ENCODE measurements at places on chromosomes 7 and 10.
A peak's percentile ranks its signal among the peaks of the same experiment; 100 is the strongest.

DNA sequence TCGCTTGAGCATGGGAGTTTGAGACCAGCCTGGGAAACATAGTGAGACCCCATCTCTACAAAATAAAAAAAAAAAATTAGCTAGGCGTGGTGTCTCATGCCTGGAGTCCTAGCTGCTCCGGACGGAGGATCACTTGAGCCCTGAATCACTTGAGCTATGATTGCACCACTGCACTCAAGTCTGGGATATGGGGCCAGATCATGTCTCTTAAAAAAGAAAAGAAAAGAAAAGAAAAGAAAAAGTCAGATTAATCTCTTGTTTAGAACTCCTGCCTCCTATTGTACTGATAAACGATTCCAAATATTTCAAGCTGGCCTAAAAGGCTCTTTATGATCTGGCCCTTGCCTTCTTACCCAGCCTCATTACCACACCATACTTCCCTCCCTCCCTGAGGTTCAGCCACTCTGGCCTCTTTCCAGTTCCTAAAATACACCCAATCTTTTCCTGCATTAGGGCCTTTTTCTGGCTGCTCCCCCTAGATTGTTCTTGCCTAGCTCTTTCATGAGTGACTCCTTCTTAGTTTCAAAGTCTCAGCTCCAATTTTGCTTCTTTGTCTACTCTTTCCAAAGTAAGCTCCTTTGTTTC, 41.7 kb downstream of the VCL start:
- DNase-seq, result no peak

- DNase-seq, result no peak
These were observed 96.4 kb downstream of the CCSER2 start for GRCh38 chr10:84424731-84425167.

DNA sequence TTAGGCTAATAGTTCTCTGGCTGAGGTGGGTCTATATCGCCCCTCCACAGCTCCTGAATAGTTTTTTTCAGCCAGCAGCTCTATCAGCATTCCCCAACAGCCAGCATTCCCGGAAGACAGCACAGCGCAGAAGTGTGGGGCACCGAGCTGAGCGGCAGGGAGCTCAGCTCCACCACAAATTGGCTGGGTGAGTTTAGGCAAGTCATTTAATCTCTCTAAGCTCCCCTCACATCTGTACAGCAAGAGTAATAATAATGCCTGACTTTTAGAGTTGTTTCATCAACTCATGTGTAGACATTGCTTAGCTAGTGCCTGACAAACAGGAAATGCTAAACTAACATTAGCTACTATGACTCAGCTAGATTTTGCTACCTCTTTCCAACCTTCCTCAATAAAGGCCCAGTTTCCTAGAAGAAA, 247.9 kb upstream of the PTN start:
- no peak for DNase-seq

- no peak for DNase-seq
These were observed 90.5 kb downstream of the TWIST1 start for GRCh38 chr7:19026888-19027287.

- no peak for DNase-seq
These were observed 409.5 kb downstream of the GLRX3 start for GRCh38 chr10:130545697-130546096.

GRCh38 chr7:81162771-81163525, 244.1 kb upstream of the SEMA3C start:
- no peak for DNase-seq

DNA sequence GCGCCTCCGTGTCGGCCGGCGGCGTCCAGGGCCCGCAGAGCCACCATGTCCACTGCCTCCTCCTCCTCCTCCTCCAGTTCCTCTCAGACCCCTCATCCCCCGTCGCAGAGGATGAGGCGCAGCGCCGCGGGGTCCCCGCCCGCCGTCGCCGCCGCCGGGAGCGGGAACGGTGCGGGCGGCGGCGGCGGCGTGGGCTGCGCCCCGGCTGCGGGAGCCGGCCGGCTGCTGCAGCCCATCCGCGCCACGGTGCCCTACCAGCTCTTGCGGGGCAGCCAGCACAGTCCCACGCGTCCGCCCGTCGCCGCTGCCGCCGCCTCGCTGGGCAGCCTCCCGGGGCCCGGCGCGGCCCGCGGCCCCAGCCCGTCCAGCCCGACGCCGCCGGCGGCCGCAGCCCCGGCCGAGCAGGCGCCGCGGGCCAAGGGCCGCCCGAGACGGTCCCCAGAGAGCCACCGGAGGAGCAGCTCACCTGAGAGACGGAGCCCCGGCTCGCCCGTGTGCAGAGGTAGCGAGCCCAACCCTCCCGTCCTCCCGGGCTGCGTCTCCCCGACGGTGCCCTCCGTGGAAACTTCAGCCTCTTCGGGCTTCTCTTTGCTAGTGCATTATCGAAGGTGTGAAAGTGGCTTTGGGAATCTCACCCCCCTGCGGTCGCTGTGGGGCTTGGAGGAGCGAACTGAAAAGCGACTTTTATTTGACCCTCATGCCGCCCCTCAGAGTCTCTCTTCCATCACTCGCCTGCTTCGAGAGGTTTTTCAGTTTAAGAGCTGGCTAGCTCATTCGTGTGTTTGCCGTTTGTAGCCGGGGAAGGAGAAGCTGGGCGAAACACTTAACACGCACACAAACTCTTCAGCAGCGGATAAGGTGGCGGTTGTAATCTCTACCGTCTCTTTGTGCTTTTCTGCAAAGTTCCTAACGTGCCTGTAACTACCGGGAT, 975 bp downstream of the GLCCI1 start:
- peak; percentile 2 for DNase-seq

DNA sequence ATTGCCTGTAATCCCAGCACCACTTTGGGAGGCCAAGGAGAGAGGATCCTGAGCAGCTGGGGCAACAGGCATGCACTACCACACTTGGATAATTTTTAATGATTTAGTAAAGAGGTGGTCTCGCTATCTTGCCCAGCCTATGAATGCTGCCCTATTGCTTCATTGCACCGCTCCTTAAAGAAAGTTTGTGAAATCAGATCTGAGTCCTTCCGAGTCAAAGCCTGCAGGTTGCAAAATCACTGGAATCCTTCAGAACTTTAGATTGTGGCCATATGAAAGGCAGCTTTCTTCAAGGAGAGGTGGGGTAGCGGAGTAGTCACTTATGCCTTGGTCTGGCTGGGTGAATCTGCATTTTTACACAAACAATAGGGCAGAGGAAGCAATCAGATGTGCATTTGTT, 166.3 kb downstream of the ARHGAP12 start:
- no peak for DNase-seq

- no peak for DNase-seq
These were observed 19.8 kb upstream of the COL1A2 start for GRCh38 chr7:94374721-94375566.

DNA sequence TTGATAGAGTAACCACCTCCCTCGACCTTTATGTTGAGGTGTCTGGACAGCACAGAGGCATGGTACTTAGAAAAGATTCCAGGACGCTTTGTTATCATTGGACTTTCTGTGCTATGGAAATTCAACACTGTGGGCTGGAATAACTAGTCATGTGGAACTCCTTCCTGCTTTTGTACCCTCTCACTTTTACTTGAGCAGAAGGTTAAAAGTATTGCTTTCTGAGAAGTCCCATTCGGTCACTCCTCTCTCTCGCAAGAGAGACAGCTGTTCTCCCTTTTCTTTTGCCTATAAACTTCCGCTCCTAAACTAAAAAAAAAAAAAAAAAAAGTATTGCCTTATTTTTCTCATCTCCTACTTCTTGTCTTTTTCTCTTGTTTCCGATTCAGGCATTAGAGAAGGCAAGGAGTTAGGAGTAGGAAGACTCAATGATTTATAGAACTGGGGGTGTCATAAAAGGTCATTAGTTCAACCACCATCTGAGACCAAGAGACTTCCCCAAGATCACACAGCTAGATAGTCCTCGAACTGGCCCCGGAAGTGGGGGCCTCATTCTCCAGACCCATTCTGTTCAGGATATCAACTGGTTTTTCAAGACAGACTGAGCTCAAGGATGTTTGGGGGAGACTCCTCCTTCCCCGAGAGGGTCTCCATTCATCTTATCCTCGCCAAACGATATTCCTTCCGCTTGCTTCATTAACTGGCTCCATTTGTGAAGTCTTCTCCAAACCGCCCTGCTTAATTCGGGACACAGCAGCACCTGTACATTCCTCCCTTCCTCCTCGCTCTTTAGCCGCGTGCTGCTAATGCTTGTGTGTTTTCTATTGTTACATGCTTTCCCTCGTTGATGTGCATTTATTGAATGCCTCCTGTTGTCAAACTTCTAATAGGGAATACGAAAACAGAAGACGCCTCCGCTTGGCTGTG, 995 bp upstream of the INPP5F start:
- DNase-seq, result peak; percentile 46

DNA sequence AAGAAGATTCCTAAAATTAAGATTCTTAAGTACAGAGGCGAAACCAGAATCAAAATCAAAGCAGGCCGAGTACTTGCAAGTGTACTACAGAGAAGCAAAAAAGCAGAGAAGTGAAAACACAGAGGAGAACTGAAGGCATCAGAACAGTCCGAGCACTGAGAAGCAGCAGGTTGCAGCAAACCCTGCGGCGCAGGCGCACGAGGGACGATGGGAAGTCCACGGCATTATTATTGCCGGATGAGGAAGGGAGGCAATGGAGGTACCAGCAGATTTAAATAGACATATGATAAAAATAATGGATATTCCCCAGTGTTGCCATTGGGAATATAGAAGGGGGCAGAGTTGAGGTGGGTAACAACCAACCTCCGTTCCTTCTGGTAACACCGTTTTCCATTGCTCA, 7.2 kb upstream of the SPAM1 start:
- DNase-seq, result no peak

GRCh38 chr7:106819546-106819945, 45.5 kb upstream of the PIK3CG start:
- DNase-seq, result no peak

DNA sequence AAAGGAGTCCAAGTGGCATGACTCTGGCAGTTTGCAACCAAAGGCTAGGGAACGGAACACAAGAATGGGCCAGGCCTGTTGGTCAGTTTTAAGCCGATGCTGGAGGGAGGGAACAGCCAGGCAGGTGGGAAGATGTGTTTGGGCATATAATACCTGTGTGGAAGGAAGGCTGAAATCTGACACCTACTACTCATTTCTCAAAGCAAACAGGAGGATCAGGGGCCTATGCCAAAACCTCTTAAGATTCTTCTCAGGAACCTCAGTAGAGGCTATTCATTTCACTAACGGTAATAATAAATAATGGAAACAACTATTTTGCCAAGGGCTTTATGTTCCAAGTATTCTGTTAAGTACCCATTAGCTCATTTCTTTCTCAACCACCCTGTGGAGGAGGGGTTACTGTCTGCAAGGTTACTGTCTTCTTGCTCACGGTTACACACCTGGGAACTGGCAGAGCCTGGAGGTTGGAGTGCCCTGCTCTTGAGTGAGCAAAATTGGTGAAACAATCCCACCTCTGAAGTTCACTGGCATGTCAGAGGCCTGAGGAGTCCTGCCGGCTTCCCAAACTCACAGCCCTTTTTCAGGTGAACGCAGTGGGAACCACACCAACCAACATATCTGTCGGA, 35.5 kb downstream of the GOT1 start:
- no peak for DNase-seq

GRCh38 chr7:23918856-23919255, 208.8 kb downstream of the STK31 start:
- DNase-seq, result no peak

- DNase-seq, result no peak
These were observed 90.7 kb downstream of the CELF2 start for GRCh38 chr10:11108356-11108755.

DNA sequence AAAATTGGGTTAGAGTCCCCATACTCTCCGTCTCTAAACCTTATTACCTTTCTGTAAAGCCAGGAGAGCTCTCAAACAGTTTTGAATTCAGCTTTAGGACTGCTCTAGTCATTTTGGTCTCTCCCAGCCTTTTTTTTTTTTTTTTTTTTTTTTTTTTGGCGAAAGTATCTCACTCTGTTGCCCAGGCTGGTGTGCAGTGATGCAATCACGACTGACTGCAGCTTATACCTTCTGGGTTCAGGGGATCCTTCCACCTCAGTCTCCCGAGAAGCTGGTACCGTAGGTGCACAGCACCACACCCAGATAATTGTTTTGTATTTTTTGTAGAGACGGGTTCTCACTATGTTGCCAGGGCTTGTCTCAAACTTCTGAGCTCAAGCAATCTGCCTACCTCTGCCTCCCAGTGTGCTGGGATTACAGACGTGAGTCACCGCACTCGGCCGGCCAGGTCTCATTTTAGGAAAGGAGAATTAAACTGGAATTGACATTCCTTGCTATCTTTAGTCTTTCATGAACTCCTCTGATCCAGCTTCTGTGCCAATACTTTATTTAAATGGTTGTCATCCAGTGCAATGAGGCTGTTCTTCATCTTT, 31.4 kb upstream of the RSU1 start:
- DNase-seq, result no peak

DNA sequence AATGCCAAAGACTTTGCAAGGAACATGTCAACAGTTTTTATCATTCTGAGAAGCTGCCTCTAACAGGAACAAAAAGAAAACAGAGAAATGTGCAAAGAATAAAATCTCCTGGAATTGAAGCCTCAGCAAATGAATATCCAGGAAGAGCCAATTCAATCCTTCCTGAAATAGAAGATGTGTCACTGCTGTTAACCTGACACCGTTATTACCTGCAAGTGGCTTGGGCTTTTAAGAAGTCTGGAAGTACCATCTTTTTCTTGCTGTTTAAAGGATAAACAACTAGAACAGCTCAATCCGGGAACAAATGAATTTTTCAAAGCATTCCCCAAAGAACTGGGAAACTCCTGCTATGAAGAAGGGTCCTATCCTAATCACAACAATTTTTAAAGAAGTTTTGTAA, 434.8 kb downstream of the KCNMA1 start:
- DNase-seq, result no peak
